ENCODE measurements at places on chromosomes 5 and 9. TPM values are rescaled to one million over a fixed set of nuclear protein-coding genes. Genes with fewer than 3 reads are reported as not detected.

- H3K4me1 ChIP-seq = peaks cover 39% of the 10 kb centered on the region
- H3K36me3 ChIP-seq = no peaks in the 10 kb centered on the region
- peak overlapping the region; percentile 88 for H3K27ac ChIP-seq
- no peaks in the 10 kb centered on the region for H3K27me3 ChIP-seq
Observed at GRCh38 chr5:52801329-52801728, 13.6 kb downstream of the ITGA1 start.

SLIT3 gene
- 0.72 TPM for total RNA-seq

SHISAL2B gene
- total RNA-seq = not detected

MED27 gene
- total RNA-seq = 31.6 TPM

DNA sequence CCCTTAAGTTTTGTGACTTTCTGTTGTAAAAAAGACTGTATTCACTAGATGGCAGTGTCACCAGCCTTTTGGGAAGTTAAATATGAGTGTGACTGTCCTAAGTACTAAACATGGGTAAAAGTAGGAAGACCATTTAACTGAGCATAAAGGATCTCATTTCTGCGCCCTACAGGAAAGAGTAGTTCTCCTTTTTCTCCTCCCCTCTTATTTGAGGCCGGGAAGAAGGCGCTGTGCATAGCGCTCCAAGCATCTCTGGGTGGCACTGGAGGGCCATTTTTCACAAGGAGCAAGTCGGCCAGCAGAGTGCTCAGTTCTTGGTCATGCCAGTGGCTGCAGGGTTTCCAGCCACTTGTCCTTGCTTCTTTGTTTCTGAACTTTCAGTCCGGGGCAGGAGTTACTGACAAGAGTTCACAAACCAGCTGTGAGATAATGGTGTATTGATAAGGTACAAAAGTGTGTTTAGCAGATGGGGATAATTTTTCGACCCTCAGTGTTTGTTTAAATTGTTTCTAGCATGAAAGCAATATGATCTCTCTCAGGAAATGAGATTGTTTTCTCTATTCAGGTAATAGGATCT is 227.6 kb upstream of the DMRT1 start:
- no peak overlapping the region for H3K4me3 ChIP-seq
- no peaks in the 10 kb centered on the region for H3K36me3 ChIP-seq
- no peaks in the 10 kb centered on the region for H3K4me1 ChIP-seq
- DNase-seq = no peak
- H3K27ac ChIP-seq = no peak overlapping the region

DNA sequence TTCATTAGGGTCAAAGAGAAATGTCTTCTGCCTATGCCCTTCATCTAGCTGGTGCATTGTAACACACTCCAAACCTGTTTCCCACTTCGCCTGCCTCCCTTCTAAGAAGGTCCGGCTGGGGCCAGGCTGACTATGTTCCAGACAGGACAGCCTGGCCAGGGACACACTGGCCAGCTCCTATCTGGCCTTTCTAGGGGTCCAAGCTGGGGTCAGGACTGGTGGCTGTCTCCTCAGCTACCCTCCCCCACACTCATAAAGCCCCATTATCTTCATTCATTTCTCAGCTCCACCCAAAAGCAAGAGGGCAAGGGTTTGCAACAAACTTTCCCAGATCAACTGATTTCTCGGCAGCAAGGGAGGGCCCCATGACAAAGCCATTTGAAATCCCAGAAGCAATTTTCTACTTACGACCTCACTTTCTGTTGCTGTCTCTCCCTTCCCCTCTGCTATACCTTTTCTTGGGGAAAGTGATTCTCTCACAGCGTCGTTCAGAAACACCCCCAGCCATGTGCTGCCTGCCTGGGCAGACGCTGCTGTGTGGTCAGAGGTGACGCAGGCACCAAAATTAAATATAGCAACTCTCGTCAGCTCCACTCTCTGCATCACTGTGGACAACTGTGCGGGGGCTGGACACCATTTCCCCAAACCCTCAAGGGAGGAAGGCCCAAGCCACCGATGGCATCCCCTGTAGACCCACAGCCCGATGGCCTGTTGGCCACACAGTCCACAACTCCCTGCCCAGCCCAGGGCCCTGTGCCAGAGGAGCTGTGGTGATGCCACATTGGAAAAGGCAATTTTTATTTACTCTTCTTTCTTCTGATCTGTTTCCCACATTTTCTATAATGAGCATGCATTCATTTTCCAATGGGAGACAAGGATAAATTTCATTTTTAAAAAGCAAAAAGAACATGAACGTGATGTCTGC is 6.1 kb downstream of the IL13 start:
- peak overlapping the region; percentile 19 for H3K4me3 ChIP-seq
- H3K4me1 ChIP-seq = peaks cover 28% of the 10 kb centered on the region
- no peaks in the 10 kb centered on the region for H3K36me3 ChIP-seq
- DNase-seq = peak; percentile 55
- peak overlapping the region; percentile 85 for H3K27ac ChIP-seq

- no peak for DNase-seq
- no peaks in the 10 kb centered on the region for H3K36me3 ChIP-seq
- H3K27ac ChIP-seq = no peak overlapping the region
- peaks cover 6% of the 10 kb centered on the region for H3K27me3 ChIP-seq
- no peak overlapping the region for H3K4me3 ChIP-seq
Observed at GRCh38 chr9:113659740-113660139, 196.2 kb downstream of the RGS3 start.

DNA sequence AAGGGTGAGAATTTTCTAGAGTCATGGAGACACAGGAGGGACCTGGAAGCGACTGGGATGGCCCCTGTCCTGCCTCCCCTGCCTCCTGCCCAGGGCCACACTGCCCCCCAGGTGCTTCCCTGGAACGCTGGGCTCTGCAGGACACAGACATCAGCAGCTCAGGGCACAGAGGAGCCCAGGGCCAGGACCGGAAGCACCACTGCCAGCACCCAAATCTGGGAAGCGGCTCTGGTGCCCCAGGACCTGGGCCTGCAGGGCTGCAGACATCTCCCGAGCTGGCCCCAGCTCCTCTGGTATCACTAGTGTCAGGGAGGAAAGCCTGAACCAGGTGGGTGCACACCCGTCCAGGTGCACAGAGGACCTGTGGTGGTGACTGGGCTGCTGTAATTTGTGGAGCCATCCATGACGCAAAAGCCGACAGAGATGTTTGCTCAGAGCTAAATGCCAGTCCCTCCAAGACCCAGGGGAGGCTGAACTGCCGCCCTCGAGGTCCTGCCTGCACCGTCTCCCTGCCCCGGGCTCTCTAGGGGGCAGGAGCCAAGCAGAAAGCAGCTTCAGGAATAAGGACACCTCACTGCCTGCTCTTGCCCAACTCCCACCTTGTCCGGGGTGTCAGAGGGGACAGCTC is 46.0 kb upstream of the SIMC1 start:
- no peak overlapping the region for H3K4me3 ChIP-seq
- H3K27ac ChIP-seq = no peak overlapping the region
- no peak for DNase-seq
- H3K27me3 ChIP-seq = no peaks in the 10 kb centered on the region
- no peaks in the 10 kb centered on the region for H3K4me1 ChIP-seq

PCDHGC4 gene
- not detected for total RNA-seq

DNA sequence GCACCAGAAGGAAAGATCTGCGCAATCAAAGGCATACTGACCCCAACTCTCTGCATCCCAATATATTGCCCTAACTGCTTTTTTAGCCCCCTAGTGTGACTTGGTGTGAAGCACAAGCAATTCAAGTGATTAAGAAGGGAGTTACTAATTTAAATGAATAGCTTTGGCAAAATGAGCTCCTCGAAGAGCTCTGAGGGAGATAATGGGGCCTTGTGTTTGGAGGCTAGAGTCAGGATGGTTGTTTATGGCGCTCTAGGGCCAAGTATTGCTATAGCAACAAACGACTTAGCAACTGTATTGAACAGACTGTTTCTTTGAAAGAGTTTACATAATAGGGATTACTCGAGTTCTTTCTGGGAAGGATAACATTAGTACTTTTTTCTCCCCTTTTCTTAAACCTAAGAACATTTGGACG is 11.5 kb upstream of the C5orf58 start:
- H3K27me3 ChIP-seq = no peaks in the 10 kb centered on the region
- no peaks in the 10 kb centered on the region for H3K36me3 ChIP-seq
- H3K27ac ChIP-seq = no peak overlapping the region
- no peak for DNase-seq
- no peaks in the 10 kb centered on the region for H3K4me1 ChIP-seq

All from CD8-positive, alpha-beta memory T cell (primary cell).